NCI-H1930 (cell line): ENCODE measurements at places on chromosomes 11 and 22.

- no peak for DNase-seq
These were observed 64.0 kb downstream of the KCNQ1 start for GRCh38 chr11:2508793-2509192.

DNA sequence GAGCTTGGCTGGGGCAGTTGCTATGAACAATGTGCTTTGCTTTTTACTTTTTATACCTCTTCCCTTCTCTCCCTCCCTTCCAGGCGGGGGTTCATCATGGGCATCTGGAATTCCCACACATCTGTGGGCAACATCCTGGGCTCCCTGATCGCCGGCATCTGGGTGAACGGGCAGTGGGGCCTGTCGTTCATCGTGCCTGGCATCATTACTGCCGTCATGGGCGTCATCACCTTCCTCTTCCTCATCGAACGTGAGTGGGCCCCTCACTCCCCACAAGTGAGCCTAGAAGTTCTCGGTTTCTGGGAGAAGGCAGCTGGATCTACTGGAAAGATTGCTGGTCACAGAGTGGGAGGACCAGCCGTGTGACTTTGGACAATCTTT lies 17.4 kb downstream of the SLC37A2 start:
- DNase-seq, result no peak

- no peak for DNase-seq
These were observed 10.2 kb upstream of the OAF start for GRCh38 chr11:120200677-120201076.

DNA sequence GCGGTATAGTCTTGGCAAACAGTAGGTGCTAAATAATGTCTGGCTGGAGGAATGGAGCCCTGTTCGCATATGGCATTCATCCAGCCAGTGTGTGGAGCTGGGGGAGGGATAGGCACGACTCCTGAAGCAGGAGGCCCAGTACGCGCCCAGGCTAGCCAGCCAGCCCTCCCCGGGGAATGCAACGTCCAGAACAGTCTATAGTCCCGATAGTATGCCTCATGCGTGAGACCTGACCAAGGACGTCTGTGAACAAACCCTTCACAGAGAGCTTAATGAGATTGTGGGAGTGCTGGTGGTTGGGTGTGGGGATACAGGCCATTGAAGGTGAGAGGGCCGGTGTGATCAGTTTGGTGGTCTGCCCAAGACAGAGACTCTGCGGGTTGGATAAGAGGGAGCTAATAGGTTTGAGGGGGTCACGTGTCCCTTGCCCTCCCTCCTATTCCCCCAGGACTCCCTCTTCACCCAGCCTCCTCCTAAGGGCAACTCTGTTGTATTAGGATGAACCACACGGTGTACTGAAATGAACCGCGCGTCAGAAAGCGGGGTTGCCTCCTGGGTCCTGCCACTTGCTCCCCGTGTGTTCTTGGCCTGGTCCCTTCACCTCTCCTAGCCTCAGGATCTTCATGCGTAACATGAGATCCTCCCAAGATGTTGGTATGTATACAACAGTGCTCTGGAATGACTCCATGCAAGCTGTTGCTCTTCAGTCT lies 987 bp upstream of the GRIK4 start:
- DNase-seq, result no peak

DNA sequence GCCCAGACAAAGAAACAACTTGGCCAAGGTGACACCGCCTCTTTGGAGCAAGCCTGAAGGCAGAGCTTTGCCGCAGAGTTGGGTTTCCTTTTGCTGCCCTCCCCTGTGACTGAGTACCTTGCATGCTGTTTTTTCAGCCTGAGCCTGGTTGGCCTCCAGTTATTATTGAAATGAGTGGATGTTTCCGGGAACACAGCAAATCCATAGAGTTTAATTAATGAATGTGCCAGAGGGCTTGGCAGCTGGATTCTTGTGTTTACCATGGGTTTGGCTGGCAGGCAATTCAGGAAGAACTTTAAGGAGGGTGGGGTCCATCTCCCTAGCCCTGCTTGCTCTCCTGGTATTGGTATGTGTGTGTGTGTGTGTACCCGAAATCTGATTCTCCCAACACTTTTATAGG lies 65.6 kb upstream of the CRYBB3 start:
- DNase-seq, result no peak

- DNase-seq, result no peak
These were observed 1.0 kb downstream of the SUN2 start for GRCh38 chr22:38754751-38755154.

- no peak for DNase-seq
These were observed 5.3 kb downstream of the GRAP2 start for GRCh38 chr22:39906207-39906606.

DNA sequence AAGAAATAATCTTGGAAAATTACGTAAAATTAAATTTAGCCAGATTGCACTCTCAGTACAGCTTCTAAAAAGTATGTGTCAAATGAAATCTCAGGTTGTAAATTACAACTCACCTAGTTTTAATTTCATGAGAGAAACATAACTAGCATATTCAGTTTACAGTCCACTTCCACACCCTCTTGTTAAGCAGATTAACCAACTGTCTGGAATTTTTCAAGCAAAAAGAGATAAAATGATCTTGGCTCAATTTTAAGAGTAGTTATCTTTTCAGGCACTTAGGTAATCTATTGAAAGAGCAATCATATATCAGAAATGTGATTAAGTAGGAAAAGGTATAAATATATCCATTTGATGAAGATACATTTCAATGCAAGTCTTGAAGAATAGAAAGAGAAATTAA lies 928.4 kb upstream of the CCDC90B start:
- no peak for DNase-seq

DNA sequence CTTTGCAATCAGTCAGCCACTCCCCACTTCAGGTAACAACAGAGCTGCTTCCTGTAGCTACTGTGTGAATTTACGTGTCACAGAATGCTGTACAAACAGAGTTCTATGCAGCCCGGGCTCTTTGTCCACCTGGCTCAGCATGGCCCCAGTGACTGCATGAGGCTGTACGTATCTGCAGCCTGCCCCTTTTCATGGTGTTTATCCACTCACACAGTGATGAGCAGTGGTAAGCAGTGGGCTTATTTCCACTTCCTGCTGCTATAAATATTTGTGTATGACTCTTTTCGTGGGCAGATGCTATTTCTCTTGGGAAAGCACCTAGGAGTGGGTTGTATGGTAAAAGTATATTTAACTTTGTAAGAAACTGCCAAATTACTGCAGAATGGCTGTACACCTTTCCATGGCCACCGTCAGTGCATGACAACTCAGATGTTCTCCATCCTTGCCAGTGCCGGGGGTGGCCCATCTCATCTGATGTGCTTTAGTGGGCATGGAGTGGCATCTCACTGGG lies 43.3 kb downstream of the MYEOV start:
- DNase-seq, result no peak
